ENCODE measurements at places on chromosomes 1 and 21. TPM values are rescaled to one million over a fixed set of nuclear protein-coding genes. Genes with fewer than 3 reads are reported as not detected.

GRCh38 chr1:54594463-54594862 lies 28.9 kb downstream of the FAM151A start:
- DNase-seq = no peak
- no peak overlapping the region for H3K27ac ChIP-seq
- H3K36me3 ChIP-seq = no peaks in the 10 kb centered on the region
- no peaks in the 10 kb centered on the region for H3K4me1 ChIP-seq
- H3K4me3 ChIP-seq = no peak overlapping the region

TTC22 gene
- not detected for polyA plus RNA-seq

IL19 gene
- not detected for polyA plus RNA-seq

- DNase-seq = no peak
- H3K36me3 ChIP-seq = no peaks in the 10 kb centered on the region
- 0 out of 2 replicates have a peak, but pooled peaks cover 8% of the 10 kb centered on the region for H3K27me3 ChIP-seq
- H3K4me3 ChIP-seq = no peak overlapping the region
- no peak overlapping the region for H3K27ac ChIP-seq
Observed at GRCh38 chr1:6106321-6106731, 60.6 kb downstream of the KCNAB2 start.

- no peak overlapping the region for H3K4me3 ChIP-seq
- no peak overlapping the region for H3K27ac ChIP-seq
- no peak for DNase-seq
Observed at GRCh38 chr1:4072481-4073153, 172.5 kb upstream of the C1orf174 start.

DNA sequence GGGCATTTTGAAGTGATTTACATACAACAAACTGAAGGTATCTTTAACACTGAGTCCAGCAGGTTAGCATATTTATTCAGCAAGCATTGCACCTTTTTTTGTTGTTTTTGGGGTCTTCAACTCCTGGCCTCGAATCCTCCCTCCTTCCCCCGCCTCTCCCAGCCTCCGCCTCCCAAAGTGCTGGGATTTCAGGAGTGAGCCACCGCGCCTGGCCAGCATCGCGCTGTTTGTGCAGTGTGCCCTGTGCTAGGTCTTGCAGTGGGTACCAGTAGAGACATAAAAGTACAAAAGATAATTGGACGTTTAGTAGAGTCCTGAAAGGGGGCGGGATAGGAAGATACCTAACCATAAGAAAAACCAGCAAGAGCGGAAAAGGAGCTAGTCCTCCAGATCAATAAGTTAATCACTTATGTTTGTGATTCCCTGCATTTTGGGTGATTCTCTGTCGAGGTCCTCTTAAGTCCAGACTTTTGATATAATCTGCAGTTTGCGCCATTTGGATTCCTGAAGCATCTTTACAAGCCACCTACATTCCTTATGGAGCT lies 111.8 kb downstream of the OSBPL9 start:
- H3K4me3 ChIP-seq = peak overlapping the region; percentile 82
- H3K4me1 ChIP-seq = no peaks in the 10 kb centered on the region
- DNase-seq = no peak
- no peak overlapping the region for H3K27ac ChIP-seq
- no peaks in the 10 kb centered on the region for H3K36me3 ChIP-seq

GRCh38 chr1:187264995-187265602 lies 436.4 kb downstream of the PLA2G4A start:
- DNase-seq = peak; percentile 86
- H3K36me3 ChIP-seq = no peaks in the 10 kb centered on the region
- H3K27ac ChIP-seq = no peak overlapping the region
- H3K27me3 ChIP-seq = no peaks in the 10 kb centered on the region
- H3K4me3 ChIP-seq = no peak overlapping the region
- H3K4me1 ChIP-seq = peaks cover 7% of the 10 kb centered on the region

- peaks cover 5% of the 10 kb centered on the region for H3K27me3 ChIP-seq
- peak; percentile 17 for DNase-seq
- no peaks in the 10 kb centered on the region for H3K4me1 ChIP-seq
- no peak overlapping the region for H3K27ac ChIP-seq
- no peaks in the 10 kb centered on the region for H3K36me3 ChIP-seq
Observed at GRCh38 chr21:42376338-42376982, 10.1 kb upstream of the TFF1 start.

- H3K27ac ChIP-seq = peak overlapping the region; percentile 83
- H3K4me3 ChIP-seq = peak overlapping the region; percentile 63
- peaks cover 27% of the 10 kb centered on the region for H3K4me1 ChIP-seq
- no peaks in the 10 kb centered on the region for H3K27me3 ChIP-seq
- no peaks in the 10 kb centered on the region for H3K36me3 ChIP-seq
Observed at GRCh38 chr1:170929835-170930554, 5.3 kb upstream of the MROH9 start.

STIL gene
- 7.2 TPM for polyA plus RNA-seq

MYCL gene
- not detected for polyA plus RNA-seq

DNA sequence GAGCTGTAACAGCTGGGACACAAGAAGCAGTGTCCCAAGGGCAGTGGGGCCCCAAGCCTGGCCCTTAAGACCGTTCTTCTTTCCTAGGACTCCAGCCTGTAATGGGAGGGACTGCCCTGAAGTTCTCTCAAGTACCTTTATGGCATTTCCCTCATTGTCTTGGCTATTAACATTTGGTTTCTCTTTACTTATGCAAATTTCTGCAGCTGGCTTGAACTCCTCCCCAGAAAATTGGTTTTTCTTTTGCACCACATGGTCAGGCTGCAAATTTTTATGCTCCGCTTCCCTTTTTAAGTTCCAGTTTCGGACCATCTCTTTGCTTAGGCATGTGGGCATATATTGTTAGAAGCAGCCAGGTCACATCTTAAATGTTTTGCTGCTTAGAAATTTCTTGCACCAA lies 3.1 kb upstream of the MROH9 start:
- no peaks in the 10 kb centered on the region for H3K27me3 ChIP-seq
- DNase-seq = no peak
- H3K4me3 ChIP-seq = no peak overlapping the region

GRCh38 chr1:25612421-25612820 lies 4.2 kb upstream of the MAN1C1 start:
- H3K4me3 ChIP-seq = no peak overlapping the region
- DNase-seq = no peak
- no peak overlapping the region for H3K27ac ChIP-seq
- peaks cover 25% of the 10 kb centered on the region for H3K27me3 ChIP-seq
- no peaks in the 10 kb centered on the region for H3K36me3 ChIP-seq

NCF2 gene
- polyA plus RNA-seq = 0.28 TPM

DNA sequence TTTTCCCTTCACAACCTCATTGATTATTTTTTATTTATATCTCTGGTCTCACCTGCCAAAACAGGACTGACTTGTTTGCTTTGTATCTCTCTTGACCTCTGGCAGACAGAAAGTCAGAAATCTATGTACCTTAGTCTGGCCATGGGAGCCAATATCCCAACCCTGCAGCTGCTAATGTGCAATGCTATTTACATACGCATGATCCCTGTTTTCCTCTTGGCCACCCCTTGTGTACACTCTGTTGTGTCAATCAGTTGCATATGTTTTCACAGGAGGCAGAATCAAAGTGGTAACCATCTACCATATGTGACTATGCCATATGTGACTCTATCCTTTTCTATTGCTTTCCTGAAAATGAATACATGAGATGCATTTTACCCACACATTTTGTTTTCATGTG lies 688.8 kb downstream of the PLA2G4A start:
- H3K27me3 ChIP-seq = no peaks in the 10 kb centered on the region
- no peaks in the 10 kb centered on the region for H3K4me1 ChIP-seq
- DNase-seq = no peak
- no peak overlapping the region for H3K4me3 ChIP-seq

GRCh38 chr1:33784876-33785275 lies 79.0 kb upstream of the HMGB4 start:
- DNase-seq = no peak
- H3K4me3 ChIP-seq = no peak overlapping the region
- H3K27ac ChIP-seq = no peak overlapping the region
- no peaks in the 10 kb centered on the region for H3K27me3 ChIP-seq
- H3K4me1 ChIP-seq = no peaks in the 10 kb centered on the region

- no peaks in the 10 kb centered on the region for H3K4me1 ChIP-seq
- no peak overlapping the region for H3K4me3 ChIP-seq
- no peak for DNase-seq
- H3K27ac ChIP-seq = no peak overlapping the region
- H3K36me3 ChIP-seq = no peaks in the 10 kb centered on the region
Observed at GRCh38 chr1:231036416-231036815, 3.6 kb downstream of the FAM89A start.

DNA sequence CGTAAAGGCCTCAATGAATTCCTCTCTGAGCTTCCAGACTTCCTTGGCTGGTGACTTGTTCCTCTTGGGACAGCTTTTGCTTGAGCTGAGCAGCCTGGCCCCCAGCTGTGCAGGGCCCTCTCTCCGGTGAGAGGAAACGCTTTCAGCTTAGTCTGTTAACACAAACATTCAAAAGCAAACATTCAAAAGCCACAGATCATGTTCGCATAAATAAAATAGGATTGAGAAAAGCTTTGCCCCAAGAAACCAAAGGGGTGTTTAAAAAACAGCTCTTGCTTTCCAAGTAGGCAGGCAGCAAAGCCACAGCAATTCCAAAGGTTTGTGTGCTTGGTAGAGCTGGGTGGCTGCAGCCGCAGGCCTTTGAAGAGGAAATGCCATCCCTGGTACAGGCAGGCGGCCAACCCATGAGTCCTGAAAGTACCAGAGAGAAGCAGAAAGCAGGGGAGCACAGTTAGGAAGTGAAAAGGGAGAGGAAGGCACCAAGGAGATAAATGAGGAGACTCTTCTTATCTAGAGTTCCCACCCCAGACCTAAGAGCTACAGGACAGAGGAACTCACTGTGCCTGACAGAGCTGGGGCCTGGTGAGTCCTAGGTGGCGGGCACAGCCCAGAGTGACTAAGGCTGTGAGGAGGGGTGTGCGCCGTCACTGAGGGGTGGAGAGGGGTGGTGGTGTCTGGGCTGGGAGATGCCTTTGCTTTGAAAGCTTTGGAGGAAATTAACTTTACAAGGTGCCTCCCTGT lies 48.4 kb downstream of the CCN1 start:
- no peaks in the 10 kb centered on the region for H3K36me3 ChIP-seq
- H3K4me1 ChIP-seq = peaks cover 11% of the 10 kb centered on the region
- H3K27me3 ChIP-seq = no peaks in the 10 kb centered on the region

- H3K36me3 ChIP-seq = 0 out of 2 replicates have a peak, but pooled peaks cover 3% of the 10 kb centered on the region
- H3K27ac ChIP-seq = no peak within 1 kb of the TSS
- peak; percentile 57 for DNase-seq
- peak within 1 kb of the TSS; percentile 81 for H3K4me3 ChIP-seq
- peaks cover 21% of the 10 kb centered on the region for H3K4me1 ChIP-seq
- H3K27me3 ChIP-seq = no peaks in the 10 kb centered on the region
Observed at GRCh38 chr1:244050835-244051444, at the start of gene ZBTB18. Gene ZBTB18 (plus strand): TSS chr1:244051283. CDS start chr1:244051432, 149 bp downstream.

CTPS1 gene
- polyA plus RNA-seq = 30.3 TPM

- no peak overlapping the region for H3K27ac ChIP-seq
- no peak overlapping the region for H3K4me3 ChIP-seq
- H3K36me3 ChIP-seq = no peaks in the 10 kb centered on the region
- H3K27me3 ChIP-seq = no peaks in the 10 kb centered on the region
- H3K4me1 ChIP-seq = no peaks in the 10 kb centered on the region
Observed at GRCh38 chr1:210989905-210990304, 144.0 kb downstream of the KCNH1 start.

CHODL gene
- polyA plus RNA-seq = not detected

GRCh38 chr1:230140221-230141020 lies 73.4 kb downstream of the GALNT2 start:
- no peaks in the 10 kb centered on the region for H3K27me3 ChIP-seq
- peaks cover 19% of the 10 kb centered on the region for H3K4me1 ChIP-seq
- H3K36me3 ChIP-seq = no peaks in the 10 kb centered on the region
- 0 out of 2 replicates have a peak overlapping the region, but pooled peaks have one; percentile 17 for H3K4me3 ChIP-seq

DNA sequence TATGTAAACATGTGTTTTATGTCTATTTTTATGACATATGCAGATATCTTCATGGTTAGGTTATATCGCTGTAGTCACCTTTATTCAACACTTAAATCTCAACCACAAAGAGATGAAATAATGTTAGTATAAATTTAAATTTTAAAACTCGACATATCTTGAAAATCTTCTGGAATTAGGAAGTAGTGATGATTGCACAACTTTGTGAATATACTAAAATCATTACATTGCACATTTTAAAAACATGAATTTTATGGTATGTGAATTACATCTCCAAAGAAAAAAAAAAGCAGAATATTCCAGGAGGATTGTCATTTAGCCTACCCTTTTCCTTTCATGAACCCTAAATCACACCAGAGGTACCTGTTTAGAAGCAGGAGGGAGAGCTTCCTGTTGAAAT lies 39.4 kb upstream of the CACYBP start:
- no peaks in the 10 kb centered on the region for H3K27me3 ChIP-seq
- H3K4me3 ChIP-seq = no peak overlapping the region
- DNase-seq = no peak
- peaks cover 9% of the 10 kb centered on the region for H3K4me1 ChIP-seq
- H3K27ac ChIP-seq = no peak overlapping the region

DNA sequence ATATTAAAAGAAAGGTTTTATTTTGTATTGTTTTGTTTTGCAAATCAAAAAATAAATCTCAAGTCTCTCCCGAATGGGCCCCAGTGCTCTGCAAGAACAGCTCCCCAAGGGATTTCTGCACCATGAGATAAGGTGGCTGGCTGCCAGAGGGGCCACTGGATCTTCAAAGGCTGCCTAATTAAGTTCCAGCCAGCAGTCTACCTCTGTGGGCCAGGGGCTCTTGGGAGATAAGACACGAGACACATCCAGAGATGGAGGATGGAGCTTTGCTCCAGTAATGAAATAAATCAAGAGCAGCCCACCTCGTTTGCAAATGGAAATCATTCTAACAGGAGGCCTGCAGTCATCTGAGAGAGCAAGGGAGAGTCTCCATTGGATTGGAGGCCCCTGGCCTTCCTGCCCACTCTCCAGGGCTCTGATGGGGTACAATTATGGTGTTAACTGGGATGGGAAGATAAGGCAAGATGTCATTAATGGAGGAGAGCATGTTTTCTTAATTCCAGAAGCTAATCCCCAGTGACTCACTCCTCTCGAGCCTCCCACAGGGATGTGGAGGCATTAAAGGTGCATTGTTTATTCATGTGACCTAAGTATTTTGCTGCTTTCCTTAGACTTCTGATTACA lies 155.2 kb upstream of the KAZN start:
- no peaks in the 10 kb centered on the region for H3K27me3 ChIP-seq
- peak; percentile 45 for DNase-seq
- no peak overlapping the region for H3K4me3 ChIP-seq
- H3K27ac ChIP-seq = no peak overlapping the region
- peaks cover 53% of the 10 kb centered on the region for H3K4me1 ChIP-seq

- H3K4me1 ChIP-seq = peaks cover 41% of the 10 kb centered on the region
- no peak overlapping the region for H3K4me3 ChIP-seq
- no peaks in the 10 kb centered on the region for H3K27me3 ChIP-seq
- no peaks in the 10 kb centered on the region for H3K36me3 ChIP-seq
Observed at GRCh38 chr1:8520483-8520966, 202.6 kb downstream of the SLC45A1 start.
